ENCODE measurements at places on chromosomes 1 and 21.
A peak's percentile ranks its signal among the peaks of the same experiment; 100 is the strongest.

- no peak for DNase-seq
Measured at GRCh38 chr1:180577361-180577760, 18.6 kb downstream of the OVAAL start.

DNA sequence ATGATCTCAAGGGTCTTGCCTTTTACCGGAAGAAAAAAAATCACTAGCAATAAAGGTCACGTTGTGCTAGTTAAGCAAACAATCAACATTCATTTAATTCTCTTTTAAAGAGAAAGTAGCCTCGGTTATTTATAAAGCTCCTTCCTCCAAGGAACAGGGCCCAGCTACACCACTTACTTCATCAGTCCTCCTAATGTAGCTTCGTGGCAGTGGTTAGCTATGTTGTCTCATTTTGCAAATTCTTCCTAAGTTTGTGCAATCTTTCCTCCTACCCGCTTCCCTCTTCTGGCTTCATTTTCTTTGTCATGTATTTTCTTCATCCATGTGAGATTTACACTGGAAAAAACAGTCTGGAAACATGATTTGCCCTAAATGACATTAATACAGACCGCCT is 554.2 kb downstream of the NUF2 start:
- no peak for DNase-seq

DNA sequence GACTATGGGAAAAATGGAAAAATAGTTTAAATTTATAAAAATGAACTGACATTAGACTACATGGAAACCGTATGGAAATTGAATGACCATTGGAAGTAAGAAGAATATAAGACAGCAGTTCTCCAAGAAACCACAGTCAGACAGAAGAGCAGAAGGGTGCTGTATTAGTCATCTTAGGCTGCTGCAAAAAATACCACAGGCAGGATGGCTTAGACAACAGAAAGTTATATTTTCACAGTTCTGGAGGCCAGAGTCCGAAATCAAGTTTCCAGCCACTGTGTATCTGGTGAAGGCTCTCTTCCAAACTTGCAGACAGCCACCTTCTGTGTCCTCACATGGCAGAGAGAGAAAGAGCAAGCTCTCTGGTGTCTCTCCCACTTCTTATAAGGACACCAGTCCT is 175.2 kb downstream of the DSCAM start:
- DNase-seq, result peak; percentile 51

DNA sequence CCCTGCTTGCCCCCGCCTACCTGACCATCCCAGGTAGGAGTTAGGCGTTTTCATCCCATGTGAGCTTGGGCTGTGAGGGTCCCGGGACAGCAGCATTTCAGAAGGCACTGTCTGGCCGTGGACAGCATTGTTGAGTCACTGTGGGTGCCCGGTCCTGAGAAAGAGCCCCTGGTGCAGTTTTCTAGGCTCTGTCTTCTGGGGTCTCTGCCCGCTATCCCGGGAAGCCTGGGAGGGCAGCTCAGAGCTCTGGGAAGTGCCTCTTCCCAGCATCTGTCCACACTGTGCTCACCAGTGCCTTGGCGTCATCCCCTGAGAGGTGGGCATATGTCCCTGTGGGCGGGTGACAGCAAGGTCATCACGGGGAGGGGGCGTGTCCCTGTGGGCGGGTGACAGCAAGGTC is 11.4 kb upstream of the ZNF669 start:
- DNase-seq, result no peak

DNA sequence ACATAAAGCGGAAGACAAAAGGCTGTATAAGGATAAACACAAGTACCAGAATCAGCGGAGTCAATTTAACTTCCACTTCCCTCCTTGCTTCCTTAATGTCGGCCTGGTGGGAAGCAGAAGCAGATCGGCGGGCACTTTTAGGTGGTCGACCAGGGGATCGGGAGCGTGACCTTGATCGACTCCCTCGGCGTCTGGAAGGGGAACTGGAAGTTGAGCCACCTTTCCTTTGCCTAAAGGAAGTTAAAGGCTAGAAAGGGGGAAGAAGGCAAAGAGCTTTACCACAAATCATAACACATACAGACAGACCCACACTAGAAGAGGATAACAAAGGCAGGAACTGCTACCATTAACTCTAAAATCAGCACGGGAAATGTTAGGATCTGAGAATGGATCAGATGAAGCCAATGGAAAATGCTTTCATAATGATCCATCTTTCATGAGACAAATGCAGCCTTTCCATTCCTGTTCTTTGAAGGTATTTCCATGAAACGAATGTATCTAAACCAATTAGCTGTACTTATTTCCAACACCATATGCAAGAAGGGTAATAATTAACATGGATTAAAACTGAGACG is 5.7 kb downstream of the LBR start:
- DNase-seq, result no peak

- no peak for DNase-seq
Measured at GRCh38 chr1:42723511-42723910, 16.5 kb downstream of the CLDN19 start.

- no peak for DNase-seq
Measured at GRCh38 chr1:203589171-203589570, 37.5 kb upstream of the ATP2B4 start.

DNA sequence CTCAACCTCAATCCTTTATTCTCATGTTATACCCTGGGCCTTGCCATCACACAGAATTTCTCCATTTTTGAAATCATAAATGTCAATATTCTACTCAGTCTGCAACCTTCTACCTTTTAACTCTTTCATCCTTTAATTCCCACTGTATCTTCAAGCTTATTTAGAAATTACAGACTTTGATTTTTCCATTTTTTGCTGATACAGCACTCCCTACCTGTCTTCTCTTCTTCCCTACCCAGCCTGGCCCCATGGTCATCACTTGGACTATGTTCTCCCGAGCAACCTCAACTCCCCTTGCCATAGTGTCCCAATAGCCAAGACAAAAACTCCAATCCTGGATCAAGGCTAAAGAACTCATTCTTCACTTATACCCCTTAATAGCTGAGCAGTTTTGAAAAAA is 14.6 kb downstream of the WARS2 start:
- no peak for DNase-seq

- no peak for DNase-seq
Measured at GRCh38 chr1:230120921-230121381, 53.9 kb downstream of the GALNT2 start.

DNA sequence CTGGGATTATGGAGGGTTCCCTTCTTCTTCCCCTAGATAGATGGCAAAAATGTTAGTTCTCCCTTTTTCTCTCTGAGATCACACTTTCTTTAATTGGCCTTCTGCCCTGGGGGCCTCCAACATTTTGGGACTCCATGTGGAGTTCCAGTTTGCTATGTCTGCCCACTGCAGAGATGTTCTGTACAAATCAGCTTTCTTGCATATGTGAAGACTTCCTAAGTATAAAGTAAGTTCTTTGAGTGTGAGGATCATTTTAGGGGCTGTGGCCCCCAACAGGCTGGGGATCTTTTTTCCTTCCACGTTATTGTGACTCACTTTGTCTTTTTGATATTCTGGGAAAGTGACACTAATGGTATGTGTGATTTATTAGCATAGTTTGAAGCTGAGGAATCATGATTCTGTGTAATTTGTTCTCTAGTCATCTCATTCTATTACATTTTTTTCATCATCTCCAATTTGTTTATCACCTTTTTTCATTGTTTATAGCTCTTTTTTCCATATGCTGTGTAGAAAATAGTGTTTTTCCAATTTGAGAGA is 48.2 kb downstream of the HHAT start:
- no peak for DNase-seq

DNA sequence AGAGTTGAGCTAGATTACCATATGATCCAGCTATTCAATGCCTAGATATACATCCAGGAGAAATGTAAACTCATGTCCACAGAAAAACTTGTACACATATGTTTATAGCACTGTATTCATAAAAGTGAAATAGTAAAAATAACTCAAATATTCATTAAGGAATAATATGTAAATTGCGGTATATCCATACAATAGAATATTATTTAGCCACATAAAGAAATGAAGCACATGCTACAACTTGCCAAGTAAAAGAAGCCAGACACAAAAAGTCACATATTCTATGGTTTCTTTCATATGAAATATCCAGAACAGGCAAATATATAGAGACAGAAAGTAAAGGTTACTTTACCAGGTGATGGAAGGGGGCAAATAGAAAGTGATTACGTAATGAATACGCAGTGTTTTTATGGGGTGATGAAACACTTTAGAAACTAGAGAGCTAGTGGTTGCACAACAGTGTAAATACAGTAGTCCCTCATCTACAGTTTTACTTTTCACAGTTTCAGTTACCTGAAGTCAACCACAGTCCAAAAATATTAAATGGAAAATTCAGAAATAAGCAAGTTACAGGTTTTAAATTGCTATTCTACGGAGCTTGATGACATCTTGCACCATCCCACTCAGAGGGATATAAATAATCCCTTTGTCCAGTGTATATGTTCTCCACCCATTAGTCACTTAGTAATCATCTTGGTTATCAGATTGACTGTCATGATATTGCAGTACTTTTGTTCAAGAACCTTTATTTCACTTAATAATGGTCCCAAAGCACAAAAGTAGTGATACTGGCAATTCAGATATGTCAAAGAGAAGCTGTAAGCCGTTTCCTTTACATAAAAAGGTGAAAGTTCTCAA is 62.3 kb downstream of the ZNF644 start:
- DNase-seq, result no peak

Measured in RPMI8226 (cell line).